ENCODE measurements at places on chromosomes 13 and 19. TPM values are rescaled to one million over a fixed set of nuclear protein-coding genes. Genes with fewer than 3 reads are reported as not detected.

DNA sequence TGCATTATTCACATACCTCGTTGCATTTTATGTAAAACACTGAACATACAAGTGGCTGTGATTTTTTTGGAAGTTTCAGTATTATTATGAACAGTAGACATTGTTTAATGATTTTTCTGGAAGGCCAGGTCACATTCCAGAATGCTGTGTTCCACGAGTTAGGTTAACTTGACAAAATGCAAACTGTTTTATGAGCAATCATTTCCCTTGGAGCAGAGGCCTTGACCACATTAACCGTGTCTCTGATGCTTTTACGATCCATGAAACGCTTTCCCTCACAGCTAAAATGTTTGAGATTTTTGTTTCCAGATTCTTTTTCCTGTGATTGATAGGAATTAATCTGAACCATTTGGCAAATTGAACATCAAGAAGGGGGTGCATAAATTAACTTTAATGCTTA is 57.8 kb downstream of the MBNL2 start:
- no peak for DNase-seq

HIF3A gene
- 37.5 TPM for total RNA-seq

- no peak for DNase-seq
These were observed 5.1 kb upstream of the TGFBR3L start for GRCh38 chr19:7909471-7910067.

- no peak for DNase-seq
These were observed 1.1 kb downstream of the TNNI3 start for GRCh38 chr19:55156202-55157063.

DNA sequence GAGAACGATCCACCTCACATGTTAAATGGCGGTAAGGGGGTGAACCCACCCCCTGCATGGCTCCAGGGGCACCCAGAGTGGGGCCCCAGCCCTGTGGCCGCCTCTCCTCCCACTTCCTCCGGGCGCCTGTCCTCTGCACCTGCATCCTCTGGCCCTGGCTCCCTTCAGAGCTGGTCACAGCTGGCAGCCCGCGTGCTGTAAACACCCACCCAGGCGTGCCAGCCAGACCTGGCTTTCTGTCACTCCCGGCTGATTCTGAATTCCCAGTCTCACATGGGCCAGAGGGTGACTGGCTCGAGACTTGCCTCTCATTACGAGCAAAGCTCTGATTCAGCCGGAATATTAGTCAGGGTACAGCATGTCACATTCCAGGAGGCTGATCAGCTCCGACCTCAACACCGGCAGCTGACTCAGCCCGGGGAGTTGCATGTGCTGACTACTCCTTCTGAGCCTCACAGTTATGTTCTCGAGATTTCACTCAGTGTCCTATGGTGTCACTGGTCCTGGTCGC is 75.1 kb downstream of the GNG7 start:
- DNase-seq = peak; percentile 92

Measured in aorta (tissue), 5 donors.